Calu3 (cell line): ENCODE measurements at places on chromosomes 3 and 15.
A peak's percentile ranks its signal among the peaks of the same experiment; 100 is the strongest.

DNA sequence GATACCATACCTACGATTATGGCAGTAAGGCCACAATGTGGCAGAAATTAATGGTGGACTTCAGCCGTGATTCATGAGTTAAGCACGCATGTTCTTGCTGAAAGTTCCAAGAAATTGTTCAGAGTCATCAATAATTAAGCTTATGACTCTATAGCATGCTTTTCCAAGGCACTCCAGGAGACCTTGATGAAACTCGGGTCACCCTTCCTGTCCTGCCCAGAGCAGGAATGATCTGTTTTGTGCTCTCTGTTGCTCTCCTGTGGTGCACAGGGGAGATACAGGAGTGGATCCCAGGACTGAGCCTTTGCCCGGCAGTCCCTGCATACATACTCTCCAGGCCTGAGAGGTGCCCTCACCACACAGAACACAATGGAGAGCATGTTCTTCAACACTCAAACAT is 141.6 kb upstream of the SLC2A2 start:
- DNase-seq: peak; percentile 76

GRCh38 chr3:3998140-3998922 is 199.1 kb downstream of the LRRN1 start:
- DNase-seq: peak; percentile 38

DNA sequence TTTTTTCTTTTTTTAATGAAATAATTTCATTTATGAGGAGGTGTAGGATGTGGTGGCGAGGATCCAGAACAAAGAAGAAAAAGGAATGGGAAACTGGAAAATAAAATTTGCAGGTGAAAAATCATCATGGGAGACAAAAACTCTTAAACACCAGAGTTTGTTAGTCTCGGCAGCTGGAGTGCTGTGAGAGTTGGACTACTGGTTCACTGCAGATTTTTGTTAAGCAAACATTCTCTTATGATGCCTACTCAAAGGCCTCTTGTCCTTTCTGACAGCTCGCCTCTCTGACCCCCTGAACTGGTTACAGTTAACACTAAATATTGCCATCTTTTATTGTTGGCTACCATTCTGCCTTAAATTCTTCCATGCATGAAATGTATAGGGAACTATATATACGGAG is 152.4 kb upstream of the DPH6 start:
- no peak for DNase-seq

DNA sequence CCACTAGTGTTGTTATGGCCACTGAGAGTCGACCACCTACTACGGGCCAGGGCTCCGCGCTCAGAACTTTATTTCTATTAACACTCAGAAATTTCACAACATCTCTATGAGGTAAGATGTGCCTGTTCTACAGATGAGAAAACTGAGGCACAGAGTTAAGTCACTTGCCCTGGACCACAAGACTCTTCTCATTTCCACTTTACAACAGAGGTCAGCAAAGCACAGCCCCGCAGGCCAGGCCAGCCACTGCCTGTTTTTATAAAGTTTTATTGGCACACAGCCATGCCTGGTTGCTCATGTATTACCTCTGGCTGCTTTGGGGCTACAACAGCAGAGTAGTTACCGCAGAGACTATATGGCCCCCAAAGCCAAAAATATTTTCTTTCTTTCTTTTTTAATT is 503.6 kb downstream of the SHQ1 start:
- DNase-seq: no peak

DNA sequence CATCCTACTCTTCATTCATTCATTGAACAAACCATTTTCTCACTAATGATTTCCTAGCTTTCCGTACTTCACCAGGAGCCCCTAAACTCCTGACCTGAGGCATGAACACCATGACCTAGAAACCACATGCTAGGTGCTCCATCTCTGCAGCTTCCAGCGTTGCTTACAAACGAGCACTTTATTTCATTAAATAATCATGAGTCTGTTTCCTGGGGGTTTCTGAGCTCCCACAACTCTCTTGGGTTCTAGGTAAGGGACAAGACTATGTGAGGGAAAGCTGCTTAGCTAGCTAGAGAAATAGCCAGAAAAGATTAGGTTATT is 1.3 kb downstream of the MAP2K1 start:
- no peak for DNase-seq

GRCh38 chr3:11903447-11903846 is 56.8 kb upstream of the TAMM41 start:
- no peak for DNase-seq

- DNase-seq: no peak
These were observed 158.4 kb upstream of the CHRNA7 start for GRCh38 chr15:31871887-31872281.

DNA sequence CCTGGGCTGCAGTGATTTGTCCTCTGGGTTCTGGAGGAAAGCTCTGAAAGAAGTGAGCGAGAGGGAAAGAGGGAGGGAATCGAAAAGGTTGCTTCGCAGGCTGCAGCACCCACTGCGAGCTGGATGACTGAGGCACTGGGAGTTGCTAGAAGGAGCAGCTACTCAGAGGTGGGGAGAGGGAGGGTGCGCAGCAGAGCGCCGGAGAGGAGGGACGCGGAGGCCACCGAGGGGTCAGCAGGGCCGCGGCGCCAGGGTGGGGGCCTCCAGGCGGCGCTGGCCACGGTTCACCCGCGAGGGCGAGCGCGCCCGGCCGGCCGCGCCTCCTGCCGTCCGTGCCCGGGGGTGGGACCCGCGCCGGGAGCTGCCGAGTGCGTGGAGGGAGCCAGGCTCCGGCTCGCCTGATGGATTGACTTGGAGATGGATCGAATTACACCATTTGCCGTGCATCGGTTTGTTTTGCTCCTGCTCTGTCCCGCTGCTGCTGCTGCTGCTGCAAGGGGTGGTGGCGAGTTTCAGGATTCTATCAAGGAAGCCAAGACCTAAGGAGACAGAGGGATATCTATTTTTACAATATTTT is at the start of gene SEMA6D:
TSS of gene SEMA6D (plus strand) at position 470 of the 577 bp plus-strand sequence. CDS start 42,294 bp downstream, outside the sequence.
- DNase-seq: peak; percentile 21

GRCh38 chr15:75694241-75695182 is 18.1 kb downstream of the CSPG4 start:
- DNase-seq: peak; percentile 78

- DNase-seq: no peak
These were observed 10.1 kb upstream of the FSTL1 start for GRCh38 chr3:120460862-120461261.

GRCh38 chr15:40763801-40764628 is at the start of gene GCHFR:
GCHFR (plus strand) TSS chr15:40764068; CDS start chr15:40764181, 113 bp downstream.
- DNase-seq: peak; percentile 70

- no peak for DNase-seq
These were observed 849 bp upstream of the PRKCD start for GRCh38 chr3:53160061-53160659.

- peak; percentile 55 for DNase-seq
These were observed 27.6 kb upstream of the TRPM1 start for GRCh38 chr15:31128919-31129768.

DNA sequence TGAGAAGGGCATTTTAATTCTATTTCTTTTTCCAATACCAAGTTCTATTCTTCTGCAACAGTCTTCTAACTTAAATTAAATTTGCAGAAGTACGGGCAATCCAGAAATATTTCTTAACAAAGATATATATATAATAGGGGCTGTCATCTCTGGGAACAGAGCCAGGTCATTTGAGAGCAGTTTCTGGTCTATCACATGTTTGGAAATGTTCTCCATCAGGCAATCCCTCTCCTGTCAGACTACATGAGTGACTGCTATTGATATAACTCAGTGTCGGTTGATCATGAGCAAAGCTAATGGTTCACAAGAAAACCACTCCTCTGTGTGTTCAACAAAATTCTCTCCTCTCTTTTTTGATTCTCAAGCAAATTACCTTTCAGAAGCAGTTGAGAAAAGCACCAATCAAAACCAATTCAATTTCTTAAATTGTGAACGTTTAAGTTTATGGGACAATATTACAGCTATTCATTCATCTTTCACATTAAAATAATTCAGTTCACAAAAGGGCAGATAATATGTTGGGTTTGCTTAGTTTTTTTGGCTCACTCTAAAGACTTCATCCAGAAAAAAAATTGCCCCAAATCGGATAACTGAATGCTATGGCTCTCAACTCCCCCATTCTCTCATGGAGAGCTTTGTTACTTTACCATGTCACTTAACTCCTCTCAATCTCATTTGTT is 152.9 kb upstream of the TGFBR2 start:
- no peak for DNase-seq

GRCh38 chr15:58715266-58715917 is 34.1 kb downstream of the ADAM10 start:
- no peak for DNase-seq

GRCh38 chr3:43372007-43372740 is 85.8 kb downstream of the SNRK start:
- DNase-seq: no peak

- no peak for DNase-seq
These were observed 82.1 kb downstream of the EEFSEC start for GRCh38 chr3:128235207-128235926.

GRCh38 chr15:40192942-40193341 is 32.1 kb downstream of the BUB1B start:
- DNase-seq: no peak

GRCh38 chr15:55774113-55774970 is 31.4 kb upstream of the PRTG start:
- DNase-seq: peak; percentile 69

GRCh38 chr3:38471260-38471857 is 17.7 kb downstream of the ACVR2B start:
- no peak for DNase-seq
